ENCODE measurements at places on chromosomes 6 and 20. TPM values are rescaled to one million over a fixed set of nuclear protein-coding genes. Genes with fewer than 3 reads are reported as not detected.
A peak's percentile ranks its signal among the peaks of the same experiment; 100 is the strongest.

Gene MROH8
- 3.3 TPM for total RNA-seq

Gene KATNA1
- 12.4 TPM for total RNA-seq

Gene C20orf141
- total RNA-seq = not detected

GRCh38 chr6:56573624-56574023, 69.1 kb downstream of the DST start:
- H3K27ac ChIP-seq = no peak overlapping the region
- H3K36me3 ChIP-seq = no peaks in the 10 kb centered on the region
- no peaks in the 10 kb centered on the region for H3K27me3 ChIP-seq
- no peak for DNase-seq

DNA sequence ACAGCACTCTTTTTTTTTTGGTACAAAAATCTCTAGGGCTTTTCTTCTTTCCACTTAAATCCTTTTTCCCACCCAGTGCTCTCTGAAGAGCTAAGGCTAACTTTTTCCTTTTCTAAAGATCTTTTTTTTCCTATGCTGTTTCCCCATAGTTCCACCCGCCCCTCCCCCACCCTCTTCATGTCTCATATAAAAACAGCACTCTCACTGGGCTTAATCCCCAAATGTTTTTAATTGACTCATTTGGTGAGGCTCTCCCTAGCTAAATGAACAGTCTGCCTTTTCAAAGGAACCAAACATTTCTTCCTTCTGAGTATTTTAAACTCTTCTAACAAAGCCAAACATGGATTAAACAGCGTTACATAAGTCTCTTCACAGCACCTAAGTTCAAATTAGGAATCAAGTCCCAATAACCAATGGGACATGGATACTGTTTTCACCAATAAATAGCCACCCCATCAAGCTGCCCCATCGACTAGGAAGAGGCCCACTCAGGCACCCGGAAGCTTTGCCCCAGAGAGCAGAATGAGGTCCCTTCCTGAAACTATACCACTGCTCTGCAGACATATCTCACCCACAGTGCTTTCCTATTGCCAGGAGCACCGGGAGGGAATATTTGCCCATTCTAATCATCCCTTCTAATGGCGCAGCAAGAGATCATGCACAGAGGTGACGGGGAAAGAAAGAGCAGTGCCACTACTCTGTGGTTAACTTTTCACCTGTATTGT, 63.7 kb downstream of the ATXN1 start:
- peaks cover 12% of the 10 kb centered on the region for H3K4me1 ChIP-seq
- H3K27me3 ChIP-seq = no peaks in the 10 kb centered on the region
- no peak for DNase-seq

- peak; percentile 69 for DNase-seq
- H3K36me3 ChIP-seq = no peaks in the 10 kb centered on the region
- no peaks in the 10 kb centered on the region for H3K27me3 ChIP-seq
- no peak within 1 kb of the TSS for H3K27ac ChIP-seq
- H3K4me3 ChIP-seq = peak within 1 kb of the TSS; percentile 70
These were observed at the start of gene CD83 for GRCh38 chr6:14117158-14118090. TSS of gene CD83 (plus strand) at chr6:14117772. CDS start at chr6:14117812, 40 bp downstream.

GRCh38 chr6:123321020-123321419, 315.7 kb downstream of the TRDN start:
- no peak overlapping the region for H3K27ac ChIP-seq
- no peaks in the 10 kb centered on the region for H3K4me1 ChIP-seq
- no peak for DNase-seq
- no peaks in the 10 kb centered on the region for H3K36me3 ChIP-seq
